ENCODE measurements at places on chromosomes 16 and 17.

- ATAC-seq: no peak
Observed at GRCh38 chr17:1912146-1912545, 82.3 kb downstream of the RPA1 start.

GRCh38 chr17:65892912-65893377 is 299.0 kb downstream of the CEP112 start:
- ATAC-seq: no peak

GRCh38 chr16:89511374-89511773 is 3.2 kb downstream of the SPG7 start:
- no peak for ATAC-seq

DNA sequence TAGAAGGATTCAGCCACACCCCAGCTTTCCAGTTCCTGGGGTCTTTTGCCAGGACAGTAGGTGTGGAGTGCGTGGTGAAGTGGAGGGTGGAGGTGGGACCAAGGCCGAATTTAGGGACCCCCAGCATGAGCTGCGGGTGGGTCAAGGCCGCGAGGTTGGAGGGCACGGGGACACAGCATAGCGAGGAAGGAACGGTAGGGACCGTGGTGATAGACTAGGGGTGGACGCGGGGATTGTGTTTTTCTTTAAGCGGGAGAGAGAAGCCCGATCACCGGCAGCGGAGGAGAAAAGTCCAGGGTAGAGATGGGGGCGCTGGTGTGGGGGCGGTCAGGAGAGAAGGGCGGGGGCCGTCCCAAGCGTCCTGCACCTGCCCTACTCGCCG is 261 bp upstream of the B4GALNT2 start:
- peak; percentile 15 for ATAC-seq

- no peak for ATAC-seq
Observed at GRCh38 chr16:64077242-64077641, 1044.6 kb downstream of the CDH11 start.

DNA sequence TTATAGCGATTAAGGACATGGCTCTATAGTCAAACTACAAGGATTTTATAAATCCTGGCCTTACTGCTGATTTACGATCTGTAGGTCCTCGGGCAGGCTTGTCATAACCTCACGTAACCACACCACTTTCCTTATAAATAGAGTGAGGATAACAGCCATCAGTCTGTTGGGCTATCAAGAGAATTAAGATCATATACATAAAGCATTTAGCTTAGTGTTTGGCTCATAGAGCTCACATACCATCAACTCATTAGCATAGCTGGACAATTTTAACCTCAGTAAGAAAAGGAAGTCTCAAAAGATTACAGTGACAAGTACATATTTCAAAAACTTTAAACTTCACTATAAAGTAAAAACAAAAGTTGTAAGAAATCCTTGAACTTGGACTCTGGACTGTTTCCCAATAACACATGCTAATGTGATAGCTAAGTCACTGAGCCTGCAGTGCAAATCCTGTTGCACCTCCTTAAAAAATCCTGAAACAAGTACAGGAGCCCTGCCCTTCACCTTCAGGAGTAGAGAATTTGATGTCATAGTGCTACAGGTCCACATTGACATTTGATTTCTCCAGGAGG is 20.8 kb upstream of the CLEC3A start:
- no peak for ATAC-seq

DNA sequence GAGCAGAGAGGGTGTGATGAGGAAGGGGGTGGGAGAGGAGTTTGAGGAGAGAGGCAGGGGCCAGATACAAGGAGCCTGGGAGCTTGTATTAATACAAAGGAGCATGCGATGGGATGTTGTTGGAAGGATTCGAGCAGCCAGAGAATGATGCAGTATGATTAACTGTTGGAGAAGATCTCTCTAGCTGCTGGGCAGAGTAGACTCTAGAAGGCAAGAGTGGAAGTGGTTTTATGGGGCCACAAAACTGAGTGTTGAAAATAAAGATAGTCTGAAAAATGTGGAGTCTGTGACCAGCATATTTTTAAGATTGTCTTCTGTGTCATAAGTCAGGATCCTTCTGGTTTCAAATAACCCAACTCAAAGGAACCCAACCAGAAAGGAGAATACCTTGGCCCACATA is 98.3 kb downstream of the MSI2 start:
- ATAC-seq: no peak

DNA sequence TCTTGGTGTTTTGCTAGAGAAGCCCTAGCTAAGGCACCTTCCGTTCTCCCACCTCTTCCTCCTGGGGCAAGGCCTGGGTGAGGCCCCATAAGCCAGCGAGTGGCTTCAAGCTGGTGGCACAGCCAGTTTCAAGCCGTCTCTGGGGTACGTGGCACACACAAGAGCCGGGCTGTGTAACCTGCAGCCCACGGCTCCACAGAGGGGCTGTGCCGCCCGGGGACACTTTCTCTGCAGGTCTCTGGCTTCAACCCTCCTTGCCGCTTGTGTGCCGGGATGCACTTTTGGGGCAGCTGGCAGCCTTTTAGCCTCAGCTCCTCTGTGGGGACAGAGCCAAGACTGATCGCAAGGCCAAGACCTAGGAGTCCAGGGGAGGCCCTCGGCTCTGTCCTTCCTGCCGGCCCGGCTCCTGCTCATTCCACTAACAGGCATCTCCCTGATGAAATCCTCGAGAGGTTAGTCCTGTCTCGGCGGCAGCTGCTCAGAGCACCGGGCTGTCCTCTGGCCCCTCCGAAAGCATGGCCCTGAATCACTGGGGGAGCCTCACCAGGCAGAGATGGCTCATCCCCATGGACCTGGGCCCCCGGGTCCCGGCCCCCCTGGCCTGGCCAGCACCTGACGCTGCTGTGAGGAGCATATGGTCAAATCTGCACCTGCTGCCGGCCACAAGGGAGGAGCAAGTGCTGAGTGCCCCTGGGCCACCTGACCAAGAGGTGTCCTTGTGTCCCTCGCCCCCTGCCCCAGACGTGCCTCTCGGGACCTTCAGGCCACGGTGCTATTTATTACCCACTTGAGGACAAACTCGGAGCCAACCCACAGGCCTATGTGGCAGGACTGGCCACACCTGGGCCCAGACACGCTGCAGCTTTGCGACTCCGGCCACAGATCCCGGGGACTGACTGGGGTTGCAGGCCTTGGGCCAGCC is 98.5 kb downstream of the METRNL start:
- no peak for ATAC-seq

DNA sequence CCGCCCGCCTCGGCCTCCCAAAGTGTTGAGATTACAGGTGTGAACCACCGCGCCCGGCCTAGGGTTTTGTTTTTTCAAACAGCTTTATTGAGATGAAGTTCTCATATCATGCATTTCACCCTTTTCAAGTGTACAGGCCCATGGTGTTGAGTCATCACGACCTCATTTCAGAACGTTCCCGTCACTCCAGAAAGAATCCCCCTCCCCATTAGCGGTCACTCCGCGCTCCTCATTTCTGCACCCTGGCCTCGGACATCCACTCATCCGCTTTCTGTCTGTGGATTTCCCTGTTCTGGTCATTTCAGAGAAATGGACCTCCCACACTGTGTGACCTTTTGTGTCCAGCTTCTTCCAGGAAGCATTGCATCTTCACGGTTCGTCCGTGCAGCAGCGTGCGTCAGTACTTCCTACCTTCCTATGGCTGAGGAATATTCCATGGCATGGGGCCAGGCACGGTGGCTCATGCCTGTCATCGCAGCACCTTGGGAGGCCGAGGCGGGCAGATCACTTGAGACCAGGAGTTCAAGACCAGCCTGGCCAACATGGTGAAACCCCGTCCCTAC is 135.2 kb upstream of the GSE1 start:
- ATAC-seq: no peak

GRCh38 chr17:2192367-2193057 is 111.1 kb downstream of the SMG6 start:
- peak; percentile 58 for ATAC-seq

- ATAC-seq: no peak
Observed at GRCh38 chr16:81863630-81864352, 84.7 kb downstream of the PLCG2 start.

DNA sequence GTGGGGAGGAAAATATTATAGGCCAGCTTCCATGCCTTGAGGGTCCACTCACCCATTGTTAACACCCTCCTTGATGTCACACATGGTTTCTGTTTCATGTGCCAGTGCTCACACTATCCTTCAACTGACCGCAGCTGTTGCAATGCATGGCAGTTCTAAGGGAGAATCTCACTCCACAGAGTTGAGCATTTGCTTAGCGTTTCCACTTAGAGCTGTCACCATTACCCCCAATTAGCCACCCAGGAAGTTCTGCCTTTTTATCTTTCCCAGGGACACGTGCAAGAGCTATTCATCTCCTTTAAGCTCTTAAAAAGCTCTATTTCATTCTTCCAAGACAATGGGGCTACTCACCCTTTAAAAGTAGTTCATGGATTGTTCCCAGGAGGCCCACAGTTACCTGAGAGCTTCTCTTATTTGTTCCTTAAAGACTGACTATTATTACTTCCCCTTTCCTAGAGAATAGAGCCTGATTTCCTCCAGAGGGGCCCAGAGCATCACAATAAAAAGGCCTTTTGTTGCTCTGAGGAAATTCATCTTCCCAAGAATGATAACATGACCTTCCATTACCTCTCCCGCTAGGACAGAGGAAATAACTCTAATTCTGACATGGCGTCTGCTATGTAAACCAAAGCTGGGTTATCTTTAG is 126.8 kb downstream of the CACNG3 start:
- ATAC-seq: no peak

DNA sequence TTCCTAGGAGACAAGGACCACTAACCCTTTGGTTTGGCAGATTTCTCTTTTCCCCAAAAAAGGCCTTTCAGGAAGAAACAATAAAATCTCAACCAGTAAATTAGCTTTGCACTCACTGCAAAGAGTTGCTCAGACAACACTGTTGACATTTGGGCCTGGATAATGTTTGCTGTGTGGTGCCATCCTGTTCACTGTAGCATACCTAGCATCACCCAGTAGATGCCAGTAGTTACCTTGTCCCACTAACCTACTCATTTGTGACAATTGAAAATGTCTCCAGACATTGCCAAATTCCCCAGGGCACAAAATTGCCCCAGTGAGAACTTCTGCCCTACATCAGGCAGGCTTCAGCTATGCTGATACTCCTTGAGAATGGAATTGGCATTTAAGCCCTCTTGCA is 177.0 kb upstream of the ERCC4 start:
- no peak for ATAC-seq

DNA sequence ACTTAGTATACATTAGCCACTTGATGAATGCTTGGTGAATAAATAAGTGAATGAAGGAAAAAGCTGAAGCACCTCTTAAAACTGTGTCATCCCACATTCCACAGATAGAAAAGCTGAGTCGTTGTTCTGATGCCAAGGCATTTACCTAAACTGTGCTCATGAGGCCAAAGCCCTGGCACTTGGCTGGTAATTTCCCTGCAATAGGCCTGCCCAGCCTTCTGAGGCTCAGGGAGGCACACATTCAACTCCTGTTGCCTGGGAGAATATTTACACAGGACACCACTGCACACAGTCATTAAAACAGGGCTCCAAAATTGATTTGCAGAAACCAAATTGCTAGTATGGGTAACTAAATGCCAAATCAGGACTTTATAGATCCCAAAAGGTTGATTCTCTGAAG is 333.0 kb upstream of the C16orf82 start:
- no peak for ATAC-seq

All from esophagus mucosa (tissue), 1 donor.